ENCODE measurements at places on chromosomes 16 and 17.

GRCh38 chr17:31136319-31136718, 41.5 kb downstream of the NF1 start:
- DNase-seq = no peak

GRCh38 chr17:8117980-8118768, at the start of gene ALOXE3:
ALOXE3 (minus strand) TSS chr17:8118514; CDS start chr17:8117990, 524 bp downstream.
- DNase-seq = no peak

GRCh38 chr17:17446666-17447155, 30.1 kb upstream of the MED9 start:
- DNase-seq = no peak

DNA sequence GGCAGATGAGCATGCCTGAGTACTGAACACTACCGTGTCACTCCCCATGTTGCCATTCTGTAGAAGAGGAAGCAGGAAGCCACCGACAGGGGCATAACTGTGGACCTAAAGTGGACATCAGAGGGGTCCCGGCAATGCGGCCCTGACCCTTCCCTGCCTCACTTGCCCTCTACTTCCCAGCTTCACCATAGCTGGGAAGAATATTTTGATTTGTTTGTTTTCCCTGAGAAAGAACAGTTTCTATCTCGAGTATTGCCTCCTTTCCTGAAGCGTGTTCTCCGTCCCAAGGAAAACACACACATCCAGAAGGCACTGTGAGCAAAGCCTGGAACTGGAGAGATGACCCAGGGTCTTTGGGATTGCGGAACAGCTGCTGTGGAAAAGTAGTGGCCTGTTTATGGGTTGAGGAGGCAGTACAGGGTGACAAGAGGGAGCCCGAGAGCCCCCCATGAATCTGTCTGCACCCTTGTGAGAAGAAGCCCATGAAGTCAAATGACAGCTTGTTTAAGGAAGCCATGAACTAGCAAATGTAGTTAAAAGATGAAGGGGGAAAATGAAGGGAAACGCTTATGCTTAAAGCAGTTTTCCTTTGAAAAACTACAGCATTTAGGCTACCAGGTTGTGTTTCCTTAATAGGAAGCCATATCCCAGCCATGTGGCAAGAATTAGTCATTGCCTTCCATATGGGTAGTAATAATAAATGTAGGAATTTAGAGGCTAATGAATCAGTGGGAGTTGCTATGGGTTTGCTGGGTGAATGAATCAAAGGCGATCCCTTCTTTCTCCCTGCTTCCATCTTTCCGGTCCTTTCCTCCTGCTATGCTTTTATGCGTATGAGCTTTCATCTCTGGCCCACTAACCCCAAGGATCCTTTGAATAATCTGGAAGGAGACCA, 90.0 kb upstream of the TBX2 start:
- no peak for DNase-seq

Measured in GM18507 (cell line).